ENCODE measurements at places on chromosomes 1 and 21. TPM values are rescaled to one million over a fixed set of nuclear protein-coding genes. Genes with fewer than 3 reads are reported as not detected.

DNA sequence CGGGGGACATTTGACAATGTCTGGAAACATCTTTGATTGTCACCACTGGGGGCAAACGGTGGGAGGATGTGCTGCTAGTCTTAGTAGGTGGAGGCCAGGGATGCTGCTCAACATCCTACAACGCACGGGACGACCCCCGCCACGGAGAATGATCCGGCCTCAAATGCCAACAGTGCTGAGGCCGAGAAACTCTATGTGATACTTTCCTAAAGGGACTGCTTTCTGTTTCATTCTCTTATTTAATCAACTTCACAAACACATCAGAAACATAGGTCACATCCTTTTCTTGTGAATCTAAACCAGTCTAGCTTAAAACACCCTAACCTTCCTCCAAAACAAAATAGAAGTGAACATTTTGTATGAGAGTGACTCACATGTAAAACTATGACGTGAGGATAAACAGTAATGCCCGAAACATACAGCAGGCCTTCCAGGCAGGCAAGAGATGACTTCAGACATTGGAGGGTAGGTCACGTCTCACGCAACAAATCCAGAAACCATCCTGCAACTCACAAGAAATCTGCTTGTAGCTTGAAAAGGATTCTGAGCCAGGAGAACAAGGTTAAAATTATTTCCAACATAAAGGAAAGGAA, 37.2 kb upstream of the ETS2 start:
- no peak for DNase-seq

GRCh38 chr21:28269173-28269572, 723.5 kb downstream of the LTN1 start:
- no peak for DNase-seq

GRCh38 chr1:42152119-42152518, 1.1 kb upstream of the GUCA2B start:
- DNase-seq = no peak

- no peak for DNase-seq
Observed at GRCh38 chr21:45859041-45859761, 122.4 kb upstream of the COL6A1 start.

DNA sequence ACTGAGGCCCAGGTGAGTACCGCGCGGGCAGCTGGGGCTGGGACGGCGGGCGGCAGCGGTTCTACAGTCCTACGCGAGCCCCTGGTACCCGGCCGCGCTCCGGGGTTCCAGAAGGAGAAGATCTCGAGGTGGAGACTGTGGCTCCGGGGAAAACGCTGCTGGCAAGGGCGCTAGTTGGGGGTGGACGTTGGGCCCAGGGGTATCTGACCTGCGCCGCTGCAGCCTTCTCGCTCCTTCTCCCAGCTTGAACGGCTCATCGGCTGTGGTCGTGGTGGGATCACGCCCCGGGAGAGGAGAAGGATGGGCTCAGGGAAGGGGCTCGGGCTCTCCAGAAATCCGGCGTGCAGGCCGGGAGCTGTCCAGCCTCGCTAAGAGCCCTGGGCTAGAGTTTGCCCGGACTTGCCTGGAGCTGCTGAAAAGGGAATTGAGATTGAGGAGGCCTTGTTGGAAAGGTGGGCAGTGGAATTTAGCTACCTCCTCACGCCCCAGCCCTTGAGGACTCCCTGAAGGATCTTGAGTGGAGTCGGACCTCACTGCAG, 1.1 kb upstream of the POU3F1 start:
- DNase-seq = no peak

GRCh38 chr21:40555021-40555528, 291.9 kb downstream of the DSCAM start:
- no peak for DNase-seq

GRCh38 chr1:218498056-218498938, 153.2 kb downstream of the TGFB2 start:
- DNase-seq = no peak

DNA sequence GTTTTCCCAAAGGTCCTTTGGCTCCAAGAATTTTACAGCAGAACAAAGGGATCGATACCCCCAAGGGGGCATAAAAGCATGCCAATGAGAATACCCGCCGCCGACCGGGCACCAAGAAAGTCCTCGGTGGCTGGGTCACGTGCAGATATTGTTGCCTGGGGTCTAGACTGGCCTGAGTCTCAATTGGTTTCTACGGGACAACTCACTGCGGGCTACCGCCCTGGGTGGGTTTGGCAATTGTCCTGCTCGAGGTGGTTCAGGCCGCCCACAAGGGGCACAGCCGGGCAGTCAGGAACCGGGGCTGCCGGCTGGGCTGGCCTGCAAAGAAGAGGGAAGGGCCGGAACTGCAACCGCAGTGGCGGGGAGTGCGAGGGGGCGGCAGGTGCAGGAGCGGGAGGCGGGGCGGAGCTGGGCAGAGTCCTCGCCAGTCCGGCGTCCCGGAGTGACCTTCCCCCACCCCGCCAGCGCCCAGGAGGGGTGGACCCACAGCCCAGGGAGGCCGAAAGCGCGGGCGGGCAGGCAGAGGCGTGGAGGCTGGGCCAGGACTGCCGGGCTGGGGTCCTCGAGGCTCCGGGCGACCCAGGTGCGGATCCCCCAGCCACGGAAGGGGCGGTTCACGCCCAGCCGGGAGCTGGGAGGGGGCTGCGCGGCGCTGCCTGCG, 926 bp upstream of the ATP1B1 start:
- DNase-seq = peak; percentile 53

DNA sequence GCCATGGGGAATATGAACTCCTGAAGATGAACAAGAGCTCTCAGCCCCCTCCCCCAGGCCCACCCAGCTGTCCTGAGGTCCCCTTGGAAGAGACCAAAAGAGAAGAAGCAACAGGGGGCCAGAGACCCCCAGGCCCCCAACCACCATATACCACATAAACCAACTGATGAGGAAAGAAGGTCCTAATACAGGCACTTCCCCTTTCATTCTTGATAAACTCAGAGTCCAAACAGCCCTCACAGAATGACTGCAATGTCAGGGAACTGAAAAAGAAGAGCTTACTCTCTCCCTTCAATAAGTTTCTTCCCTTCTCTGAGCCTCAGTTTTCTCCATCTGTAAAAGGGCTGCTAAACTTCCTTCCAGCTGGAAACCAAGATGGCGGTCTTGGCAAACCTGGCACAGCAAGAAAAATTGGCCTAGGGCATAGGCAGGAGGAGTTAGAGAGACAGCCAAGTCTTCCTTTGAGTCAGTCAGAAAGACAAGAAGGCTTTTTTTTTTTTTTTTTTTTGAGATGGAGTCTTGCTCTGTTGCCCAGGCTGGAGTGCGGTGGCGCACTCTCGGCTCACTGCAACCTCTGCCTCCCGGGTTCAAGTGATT, 90.5 kb downstream of the VWA5B1 start:
- DNase-seq = no peak

DNA sequence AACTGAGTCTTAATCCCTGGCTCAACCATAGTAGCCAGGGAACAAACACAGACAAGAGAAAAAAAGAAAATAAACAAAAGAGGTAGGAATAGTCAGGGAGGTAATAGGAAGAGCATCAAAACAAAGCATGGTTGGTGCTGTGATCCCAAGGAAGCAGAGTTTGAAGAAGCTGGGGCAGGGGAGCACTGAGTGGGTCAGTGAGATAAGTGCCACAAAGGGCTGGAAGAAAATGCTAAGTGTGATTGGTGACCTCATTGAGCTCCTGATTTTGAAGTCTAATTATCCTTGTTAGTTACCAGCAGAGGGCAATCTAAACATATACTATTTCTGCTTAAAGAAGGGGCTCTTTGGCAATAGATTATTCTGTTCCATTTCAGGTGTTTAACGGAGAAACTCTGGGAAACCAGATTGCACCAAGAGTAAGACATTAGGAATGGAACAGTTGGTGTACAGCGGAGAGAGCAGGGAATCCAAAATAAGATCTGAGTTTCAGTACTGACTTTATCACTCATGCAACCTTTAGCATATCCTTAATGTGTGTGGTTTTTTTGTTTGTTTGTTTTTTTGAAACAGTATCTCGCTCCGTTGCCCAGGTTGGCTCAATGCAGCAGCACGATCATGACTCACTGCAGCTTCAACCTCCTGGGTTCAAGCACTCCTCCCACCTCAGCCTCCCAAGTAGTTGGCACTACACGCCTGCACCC, 30.7 kb upstream of the KIAA1614 start:
- no peak for DNase-seq

DNA sequence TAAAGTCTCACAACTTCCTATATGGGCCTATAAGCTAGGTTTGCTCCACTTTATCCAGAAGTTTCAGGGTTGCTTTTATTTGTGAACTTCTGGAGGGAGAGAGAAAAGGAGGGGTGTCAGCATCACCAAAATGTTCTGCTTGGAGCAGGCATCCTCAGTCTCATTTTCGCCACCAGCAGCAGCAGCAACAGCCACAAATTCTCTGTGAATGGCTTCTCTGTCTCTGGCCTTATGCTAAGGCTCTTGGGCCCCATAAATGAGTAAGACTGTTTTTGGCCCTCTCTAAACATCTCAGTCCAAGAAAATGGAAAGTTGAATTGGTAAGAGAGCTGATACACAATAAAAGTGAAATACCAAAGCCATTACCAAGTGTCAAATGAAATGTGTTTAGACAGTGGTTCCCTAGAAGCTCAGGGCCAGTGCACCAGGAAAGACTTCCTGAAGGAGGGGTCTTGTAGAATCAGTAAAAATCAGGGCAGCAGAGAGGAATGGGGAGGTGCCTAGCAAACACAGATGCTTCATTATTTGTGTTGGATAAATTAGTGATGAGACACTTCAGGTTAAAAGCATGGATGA, 53.0 kb upstream of the SPATA6 start:
- DNase-seq = no peak

DNA sequence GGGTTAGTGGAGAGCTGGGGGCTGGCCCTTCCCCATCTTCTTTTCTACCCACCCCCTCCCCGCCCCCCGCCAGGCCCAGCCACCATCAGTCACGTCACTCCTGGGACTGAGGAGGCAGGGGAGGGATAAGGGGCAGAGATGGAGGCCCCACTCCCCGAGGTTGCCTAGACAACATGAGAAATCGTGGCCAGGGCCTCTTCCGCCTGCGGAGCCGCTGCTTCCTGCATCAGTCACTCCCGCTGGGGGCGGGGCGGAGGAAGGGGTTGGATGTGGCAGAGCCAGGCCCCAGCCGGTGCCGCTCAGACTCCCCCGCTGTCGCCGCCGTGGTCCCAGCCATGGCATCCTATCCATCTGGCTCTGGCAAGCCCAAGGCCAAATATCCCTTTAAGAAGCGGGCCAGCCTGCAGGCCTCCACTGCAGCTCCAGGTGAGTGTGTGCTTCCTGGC, 1.2 kb downstream of the AMPD2 start:
- DNase-seq = peak; percentile 85

- no peak for DNase-seq
Observed at GRCh38 chr1:113981962-113982931, 3.0 kb downstream of the OLFML3 start.

DNA sequence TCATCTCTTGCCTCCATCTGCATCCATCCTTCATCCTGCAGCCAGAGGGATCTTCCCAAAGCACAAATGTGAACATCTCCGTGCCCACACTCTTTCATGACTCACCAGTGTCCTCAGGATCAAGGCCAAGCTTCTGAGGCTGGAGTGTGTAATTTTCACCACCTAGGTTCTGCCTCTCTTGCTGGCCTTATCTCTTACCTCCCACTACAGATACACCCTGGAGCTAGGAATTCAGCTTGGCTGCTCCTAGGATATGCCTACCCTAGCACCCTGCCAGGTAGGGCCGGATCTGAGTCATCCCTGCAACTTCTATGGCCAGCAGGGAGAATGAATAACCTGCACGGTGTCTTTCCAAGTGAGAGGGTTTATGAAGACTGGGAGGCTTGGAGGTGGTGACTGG, 208.7 kb upstream of the CSF3R start:
- DNase-seq = no peak

DNA sequence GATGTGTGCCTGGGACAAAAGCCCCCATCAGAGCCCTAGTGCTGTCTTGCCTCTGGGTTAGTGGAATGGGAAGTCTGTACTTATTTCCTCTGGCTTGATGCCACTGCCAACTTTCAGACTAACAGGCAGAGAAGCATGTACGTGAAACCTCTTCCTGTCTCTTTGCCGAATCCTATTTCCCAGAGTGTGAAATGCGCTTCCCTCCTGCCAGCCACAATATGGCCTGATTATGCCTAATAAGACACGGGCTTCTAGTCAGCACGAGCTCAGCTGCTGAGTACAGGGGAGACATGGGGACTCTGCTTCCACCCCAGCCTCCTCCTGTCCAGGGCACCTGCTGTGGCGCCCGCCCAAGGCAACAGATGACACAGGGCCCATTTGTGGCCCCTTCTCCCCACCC, 111.4 kb downstream of the KCND3 start:
- no peak for DNase-seq

DNA sequence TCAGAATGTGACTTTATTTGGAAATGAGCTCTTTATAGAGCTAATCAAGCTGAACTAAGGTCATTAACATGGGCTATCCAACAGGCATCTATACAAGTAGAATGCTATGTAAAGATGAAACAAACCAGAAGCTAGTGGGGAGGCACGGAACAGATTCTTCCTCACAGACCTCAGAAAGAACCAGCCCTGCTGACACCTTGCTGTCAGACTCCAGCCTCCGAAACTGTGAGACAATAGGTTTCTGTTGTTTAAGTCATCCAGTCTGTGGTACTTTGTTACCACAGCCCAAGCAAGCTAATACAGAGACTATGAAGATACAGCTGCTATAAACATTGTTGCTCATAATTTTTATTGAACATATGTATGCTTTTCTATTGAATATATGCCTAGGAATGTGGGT, 406.3 kb upstream of the CHRM3 start:
- no peak for DNase-seq

DNA sequence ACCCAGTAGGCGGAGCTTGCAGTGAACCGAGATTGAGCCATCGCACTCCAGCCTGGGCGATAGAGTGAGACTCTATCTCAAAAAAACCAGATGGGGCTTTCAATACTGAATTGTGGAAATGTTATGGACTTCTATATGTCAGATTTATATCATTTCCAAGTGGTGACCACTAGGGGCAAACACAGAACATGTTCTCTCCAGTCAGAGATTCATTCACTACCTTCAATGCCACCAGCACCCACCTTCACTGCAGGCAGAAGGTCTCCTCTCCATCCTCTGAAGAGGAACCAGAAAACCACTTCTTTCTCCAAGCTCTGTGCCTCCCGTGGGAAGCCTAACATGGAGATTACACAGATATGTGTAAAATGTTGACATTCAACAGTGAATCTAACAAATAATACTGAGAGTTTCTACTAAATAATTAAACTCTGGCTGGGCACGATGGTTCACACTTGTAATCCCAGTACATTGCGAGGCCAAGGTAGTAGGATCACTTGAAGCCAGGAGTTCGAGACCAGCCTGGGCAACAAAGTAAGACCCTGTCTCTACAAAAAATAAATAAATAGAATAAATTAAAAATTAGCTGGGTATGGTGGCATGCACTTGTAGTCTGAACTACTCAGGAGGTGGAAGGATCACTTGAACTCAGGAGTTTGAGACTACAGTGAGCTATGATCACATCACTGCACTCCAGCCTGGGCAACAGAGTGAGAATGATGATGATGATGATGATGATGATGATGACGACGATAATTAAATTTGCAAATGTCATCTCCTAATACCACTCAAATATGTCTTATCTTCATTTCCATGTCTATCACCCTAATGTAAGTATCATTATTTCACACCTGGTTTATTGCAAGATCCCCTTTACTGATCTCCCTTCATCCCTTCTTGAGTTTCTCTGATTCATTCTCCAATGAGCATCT, 151.1 kb downstream of the ZNF281 start:
- no peak for DNase-seq

- DNase-seq = no peak
Observed at GRCh38 chr1:152899027-152899426, 9.3 kb upstream of the IVL start.

Gene PLPP3
- 150 TPM for polyA plus RNA-seq

Gene CCDC17
- polyA plus RNA-seq = 1.6 TPM

Gene OR10Z1
- 0.04 TPM for polyA plus RNA-seq

Gene RBP7
- polyA plus RNA-seq = 35.2 TPM

Gene CCDC185
- polyA plus RNA-seq = 0.20 TPM

Gene MFN2
- polyA plus RNA-seq = 62.2 TPM

Gene SNAPIN
- 59.1 TPM for polyA plus RNA-seq

Gene LINGO4
- polyA plus RNA-seq = not detected

Measured in right renal pelvis (tissue), 4 donors.